Mesothelial cell of epicardium (in vitro differentiated cells): ENCODE measurements at places on chromosomes 5 and 9.

DNA sequence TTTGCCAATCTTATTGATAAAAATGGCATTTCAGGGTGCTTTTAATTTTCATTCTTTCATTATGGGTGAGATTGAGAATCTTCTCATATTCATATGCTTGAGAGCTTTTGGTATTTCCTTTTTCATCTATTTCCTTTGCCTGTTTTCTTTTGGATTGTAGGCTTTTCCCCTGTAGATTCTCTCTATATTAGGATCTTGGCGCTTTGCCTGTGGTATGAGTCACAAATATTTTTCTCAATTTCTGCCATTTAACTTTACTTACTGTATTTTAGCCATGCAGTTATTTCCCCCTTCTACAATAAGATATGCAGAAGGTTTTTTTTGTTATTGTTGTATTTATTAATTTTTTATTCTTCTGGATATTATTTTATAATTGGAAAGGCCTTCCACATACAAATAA lies 21.5 kb upstream of the KLF9 start:
- H3K27ac ChIP-seq, result no peak overlapping the region
- no peaks in the 10 kb centered on the region for H3K36me3 ChIP-seq
- no peak for DNase-seq
- H3K4me1 ChIP-seq, result peaks cover 5% of the 10 kb centered on the region
- no peak overlapping the region for H3K4me3 ChIP-seq

DNA sequence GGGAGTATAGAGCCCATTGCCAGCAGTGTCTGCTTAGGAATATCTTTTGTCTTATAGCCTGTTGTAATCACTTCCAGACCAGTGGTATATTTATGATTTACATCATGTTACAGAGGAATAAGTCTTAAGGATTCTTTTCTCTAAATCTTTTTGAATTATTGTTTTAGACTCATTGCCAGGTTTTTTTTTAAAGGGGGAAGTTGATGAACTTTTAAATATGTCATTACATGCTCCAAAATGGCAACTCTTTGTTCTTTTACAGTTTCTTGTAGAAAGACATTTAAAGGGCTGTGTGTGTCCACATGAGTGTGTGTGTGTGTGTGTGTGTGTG lies 59.4 kb upstream of the NFIB start:
- no peaks in the 10 kb centered on the region for H3K27me3 ChIP-seq
- DNase-seq, result no peak
- H3K27ac ChIP-seq, result peak overlapping the region; percentile 97
- H3K4me3 ChIP-seq, result peak overlapping the region; percentile 4
- peaks cover 10% of the 10 kb centered on the region for H3K36me3 ChIP-seq
- H3K4me1 ChIP-seq, result peaks cover 46% of the 10 kb centered on the region

GRCh38 chr9:18379073-18379811 lies 94.7 kb upstream of the ADAMTSL1 start:
- no peaks in the 10 kb centered on the region for H3K36me3 ChIP-seq
- H3K4me3 ChIP-seq, result no peak overlapping the region
- no peak for DNase-seq

GRCh38 chr5:113507601-113508000 lies 5.9 kb upstream of the YTHDC2 start:
- no peaks in the 10 kb centered on the region for H3K36me3 ChIP-seq
- peaks cover 38% of the 10 kb centered on the region for H3K27me3 ChIP-seq
- H3K4me3 ChIP-seq, result no peak overlapping the region
- H3K4me1 ChIP-seq, result no peaks in the 10 kb centered on the region
- DNase-seq, result no peak

DNA sequence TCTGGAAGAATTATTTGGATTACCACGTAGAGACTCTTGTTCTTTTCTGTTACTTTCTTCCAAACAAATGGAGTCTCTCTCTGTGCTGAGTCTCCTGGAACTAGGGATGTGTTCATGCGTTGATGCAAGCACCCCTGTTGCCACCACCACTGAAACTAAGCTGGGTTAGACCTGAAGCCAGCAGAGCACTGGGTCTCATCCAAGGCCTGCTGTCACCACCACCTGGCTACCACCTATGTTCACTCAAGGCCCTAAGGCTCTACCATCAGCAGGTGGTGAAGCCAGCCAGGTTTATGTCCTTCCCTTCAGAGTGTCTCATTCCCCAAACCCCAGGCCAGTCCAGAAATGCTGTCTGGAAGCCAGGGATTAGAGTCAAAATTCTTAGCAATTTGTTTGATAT lies 13.3 kb downstream of the RIC1 start:
- no peak overlapping the region for H3K4me3 ChIP-seq
- peaks cover 49% of the 10 kb centered on the region for H3K36me3 ChIP-seq
- no peaks in the 10 kb centered on the region for H3K4me1 ChIP-seq
- no peak for DNase-seq
- no peak overlapping the region for H3K27ac ChIP-seq
- H3K27me3 ChIP-seq, result no peaks in the 10 kb centered on the region

DNA sequence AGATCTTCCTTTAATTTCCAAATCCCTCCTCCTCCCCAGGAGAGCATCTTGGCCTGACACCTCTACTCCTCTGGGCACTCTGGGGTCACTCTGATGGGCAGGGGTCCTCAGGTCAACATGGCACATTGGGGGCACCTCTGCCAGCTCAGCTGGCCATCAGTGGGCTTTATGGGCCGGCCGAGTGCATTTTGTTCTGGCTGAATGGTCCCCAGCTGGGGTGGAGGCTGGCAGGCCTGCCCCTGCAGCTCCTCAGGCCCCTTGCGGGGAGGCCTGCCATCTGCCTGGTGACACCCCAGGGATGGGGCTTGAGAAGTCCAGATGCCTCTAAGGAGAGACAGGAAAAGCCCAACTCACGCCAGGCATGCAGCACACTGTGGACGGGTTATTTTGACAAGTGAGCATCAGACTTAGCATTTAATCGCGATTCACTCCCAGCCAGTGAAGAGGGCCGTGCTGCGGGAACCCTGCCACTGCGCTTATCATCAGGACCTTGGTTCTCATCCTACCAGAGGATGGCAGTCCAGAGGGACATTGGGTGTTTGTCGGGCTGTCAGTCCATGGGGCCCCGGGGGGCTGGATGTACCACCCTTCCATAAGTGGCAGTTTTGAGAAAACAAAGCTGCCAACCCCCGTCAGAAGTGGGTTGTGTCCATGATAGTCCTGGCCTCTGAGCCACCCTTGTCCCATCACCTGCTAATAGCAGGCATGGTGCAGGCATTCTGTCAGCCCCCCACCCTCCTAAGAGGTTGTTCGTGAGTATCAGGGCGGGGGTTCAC lies 21.7 kb downstream of the PHF2 start:
- DNase-seq, result no peak
- H3K4me1 ChIP-seq, result peaks cover 13% of the 10 kb centered on the region
- no peak overlapping the region for H3K4me3 ChIP-seq
- no peaks in the 10 kb centered on the region for H3K27me3 ChIP-seq
- H3K36me3 ChIP-seq, result no peaks in the 10 kb centered on the region
- H3K27ac ChIP-seq, result no peak overlapping the region

DNA sequence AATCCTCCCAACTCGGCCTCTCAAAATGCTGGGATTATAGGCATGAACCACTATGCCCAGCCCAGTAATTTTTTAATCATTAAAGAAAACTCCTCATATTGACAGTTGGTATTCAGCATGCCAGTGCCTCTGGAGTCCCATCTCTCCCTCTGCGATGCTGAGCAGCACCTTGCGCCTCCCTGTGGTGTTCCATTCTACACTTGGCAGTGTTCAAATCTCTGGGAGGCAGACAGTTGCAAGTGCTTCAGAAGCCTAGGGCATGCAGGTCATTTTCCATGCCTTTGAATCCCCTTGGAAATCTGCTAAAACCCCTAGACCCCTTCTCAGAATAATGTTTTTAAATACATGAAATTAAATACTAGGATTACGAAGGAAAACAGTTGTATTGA lies 41.3 kb downstream of the GARNL3 start:
- no peak overlapping the region for H3K4me3 ChIP-seq
- no peaks in the 10 kb centered on the region for H3K36me3 ChIP-seq
- H3K27me3 ChIP-seq, result no peaks in the 10 kb centered on the region
- H3K4me1 ChIP-seq, result peaks cover 30% of the 10 kb centered on the region
- DNase-seq, result no peak

DNA sequence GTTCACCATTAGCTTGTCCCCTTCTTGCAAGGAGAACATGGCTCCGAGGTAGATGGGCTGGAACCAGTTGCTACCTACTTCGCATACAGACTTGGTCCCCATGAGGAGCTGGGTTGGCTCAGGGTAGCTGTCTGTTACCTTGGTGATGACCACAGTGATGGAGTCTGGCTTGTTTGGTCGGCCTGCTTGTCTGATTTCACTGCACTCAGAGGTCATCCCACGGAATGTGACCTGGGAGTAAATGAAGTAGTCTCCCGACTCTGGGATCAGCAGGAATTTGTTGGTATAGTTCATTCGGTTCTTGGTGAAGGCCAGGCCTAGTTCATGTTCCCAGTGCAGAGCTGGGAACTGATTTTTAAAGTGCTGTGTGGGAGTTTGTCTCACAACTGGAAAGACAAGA lies 15.3 kb downstream of the TNFSF15 start:
- DNase-seq, result no peak
- H3K27ac ChIP-seq, result no peak overlapping the region
- H3K27me3 ChIP-seq, result no peaks in the 10 kb centered on the region
- peaks cover 29% of the 10 kb centered on the region for H3K4me1 ChIP-seq
- no peak overlapping the region for H3K4me3 ChIP-seq

GRCh38 chr9:4096121-4096520 lies 203.7 kb downstream of the GLIS3 start:
- no peak overlapping the region for H3K27ac ChIP-seq
- no peak overlapping the region for H3K4me3 ChIP-seq
- H3K27me3 ChIP-seq, result no peaks in the 10 kb centered on the region
- DNase-seq, result no peak
- peaks cover 3% of the 10 kb centered on the region for H3K4me1 ChIP-seq

DNA sequence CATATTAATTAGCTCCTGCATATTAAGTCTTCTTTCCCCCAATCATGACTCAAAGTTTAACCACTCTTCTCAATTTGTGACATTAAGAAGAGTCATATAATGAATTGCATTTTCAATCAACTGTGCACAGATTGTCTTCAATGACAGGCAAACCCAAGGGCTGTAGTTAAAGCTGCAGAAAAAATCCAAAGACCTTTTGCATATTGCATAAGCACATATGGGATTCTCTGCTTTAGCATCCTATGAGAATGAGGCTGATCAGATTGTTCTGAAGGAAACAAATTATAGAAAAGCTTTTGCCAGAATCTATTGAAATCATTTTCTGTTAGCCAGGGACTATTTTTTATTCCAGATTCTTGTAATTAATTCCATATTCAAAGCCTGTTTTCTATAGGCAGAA lies 112.3 kb downstream of the FAM170A start:
- H3K36me3 ChIP-seq, result no peaks in the 10 kb centered on the region
- peaks cover 3% of the 10 kb centered on the region for H3K27me3 ChIP-seq
- H3K27ac ChIP-seq, result no peak overlapping the region
- H3K4me1 ChIP-seq, result no peaks in the 10 kb centered on the region
- H3K4me3 ChIP-seq, result no peak overlapping the region

GRCh38 chr5:83510260-83510659 lies 38.7 kb downstream of the VCAN start:
- no peaks in the 10 kb centered on the region for H3K27me3 ChIP-seq
- H3K27ac ChIP-seq, result peak overlapping the region; percentile 95
- no peak overlapping the region for H3K4me3 ChIP-seq
- H3K4me1 ChIP-seq, result peaks cover 26% of the 10 kb centered on the region

- no peak for DNase-seq
- peaks cover 6% of the 10 kb centered on the region for H3K4me1 ChIP-seq
- H3K36me3 ChIP-seq, result no peaks in the 10 kb centered on the region
- H3K27ac ChIP-seq, result peak overlapping the region; percentile 67
- H3K27me3 ChIP-seq, result no peaks in the 10 kb centered on the region
Measured at GRCh38 chr9:111154081-111154562, 115.9 kb upstream of the LPAR1 start.

GRCh38 chr5:65535529-65535987 lies 27.4 kb downstream of the CENPK start:
- no peak overlapping the region for H3K4me3 ChIP-seq
- no peaks in the 10 kb centered on the region for H3K27me3 ChIP-seq
- H3K27ac ChIP-seq, result no peak overlapping the region
- H3K36me3 ChIP-seq, result peaks cover 4% of the 10 kb centered on the region
- H3K4me1 ChIP-seq, result no peaks in the 10 kb centered on the region

DNA sequence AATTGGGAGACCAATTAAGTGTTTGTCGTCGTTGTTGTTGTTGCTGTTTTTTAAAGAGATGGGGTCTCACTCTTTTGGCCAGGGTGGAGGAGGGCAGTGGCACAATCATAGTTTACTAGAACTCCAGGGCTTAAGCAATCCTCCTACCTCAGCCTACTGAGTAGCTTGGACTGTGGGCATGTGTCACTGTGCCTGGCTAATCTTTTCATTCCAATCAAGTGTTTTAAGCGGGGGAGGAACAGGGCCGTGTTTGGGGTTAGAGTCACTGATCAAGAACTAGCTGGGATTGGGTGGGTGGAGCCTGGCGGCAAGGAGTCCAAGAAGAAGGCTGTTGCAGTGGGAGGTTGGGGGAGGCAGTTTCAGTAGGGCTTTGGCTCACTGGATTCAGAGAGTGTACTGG lies 13.8 kb downstream of the SNX30 start:
- peaks cover 17% of the 10 kb centered on the region for H3K36me3 ChIP-seq
- H3K27me3 ChIP-seq, result no peaks in the 10 kb centered on the region
- no peak for DNase-seq

- H3K27me3 ChIP-seq, result peaks cover 10% of the 10 kb centered on the region
- no peak overlapping the region for H3K4me3 ChIP-seq
- no peak for DNase-seq
- peaks cover 6% of the 10 kb centered on the region for H3K36me3 ChIP-seq
Measured at GRCh38 chr5:108521841-108522506, 140.1 kb upstream of the FBXL17 start.

- no peak within 1 kb of the TSS for H3K4me3 ChIP-seq
- peaks cover 20% of the 10 kb centered on the region for H3K27me3 ChIP-seq
- no peaks in the 10 kb centered on the region for H3K36me3 ChIP-seq
- no peaks in the 10 kb centered on the region for H3K4me1 ChIP-seq
- DNase-seq, result no peak
Measured at GRCh38 chr9:105662184-105663104, at the start of gene TAL2. TSS of gene TAL2 (plus strand) at chr9:105662457. CDS start at chr9:105662497, 40 bp downstream.

GRCh38 chr5:136619556-136619955 lies 254.2 kb upstream of the TRPC7 start:
- H3K27ac ChIP-seq, result no peak overlapping the region
- peaks cover 5% of the 10 kb centered on the region for H3K4me1 ChIP-seq
- no peak for DNase-seq
- H3K27me3 ChIP-seq, result no peaks in the 10 kb centered on the region
